NCI-H1436 treated with DMSO at 0.1 percent for 48 hours (cell line): ENCODE measurements at places on chromosomes 7 and 10.

- no peak for DNase-seq
Measured at GRCh38 chr10:121613456-121613855, 15.2 kb upstream of the FGFR2 start.

DNA sequence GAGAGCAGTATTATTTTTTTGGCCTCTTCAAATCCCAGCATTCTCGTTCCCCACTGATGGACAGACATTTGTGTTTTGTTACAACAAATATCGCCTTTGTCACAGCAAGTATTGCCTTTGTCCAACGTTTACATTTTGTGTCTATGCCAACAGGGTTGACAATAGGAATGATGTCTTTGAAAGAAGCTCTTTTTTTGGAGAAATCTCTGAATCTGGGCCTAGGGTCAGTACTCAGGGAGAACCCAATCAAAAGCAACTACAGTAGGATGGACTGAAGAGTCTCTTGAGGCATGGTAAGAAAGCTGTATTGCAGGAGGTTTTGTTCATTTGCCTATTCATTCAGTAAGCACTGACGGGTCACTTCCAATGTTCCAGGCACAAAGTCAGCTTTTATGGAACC is 57.7 kb upstream of the KLF14 start:
- no peak for DNase-seq

GRCh38 chr7:116500078-116500853 is 728 bp downstream of the CAV2 start:
- DNase-seq: no peak

GRCh38 chr10:14952851-14953423 is 959 bp downstream of the DCLRE1C start:
- DNase-seq: no peak

- no peak for DNase-seq
Measured at GRCh38 chr10:61998937-61999336, 97.4 kb downstream of the ARID5B start.

- DNase-seq: no peak
Measured at GRCh38 chr10:57964351-57964750, 303.3 kb downstream of the IPMK start.

DNA sequence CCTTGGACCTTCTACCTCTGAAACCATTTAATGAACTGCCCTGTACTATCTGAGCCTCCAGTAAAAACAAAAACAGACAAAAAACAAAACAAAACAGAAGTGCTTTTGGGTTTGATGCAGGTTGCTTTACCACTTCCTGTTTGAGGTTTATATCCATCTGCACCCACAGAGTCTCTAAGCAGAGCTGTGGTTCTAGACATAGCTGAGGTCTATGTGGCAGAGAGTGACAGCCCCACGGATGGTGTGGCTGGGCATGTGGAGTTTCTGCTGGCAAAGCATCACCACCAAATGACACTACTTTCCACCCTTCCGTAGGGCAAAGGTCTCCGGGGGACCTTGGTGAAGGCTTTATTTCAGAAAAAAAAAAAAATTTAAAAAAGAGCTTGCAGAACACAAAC is 754.2 kb downstream of the GRID1 start:
- no peak for DNase-seq

DNA sequence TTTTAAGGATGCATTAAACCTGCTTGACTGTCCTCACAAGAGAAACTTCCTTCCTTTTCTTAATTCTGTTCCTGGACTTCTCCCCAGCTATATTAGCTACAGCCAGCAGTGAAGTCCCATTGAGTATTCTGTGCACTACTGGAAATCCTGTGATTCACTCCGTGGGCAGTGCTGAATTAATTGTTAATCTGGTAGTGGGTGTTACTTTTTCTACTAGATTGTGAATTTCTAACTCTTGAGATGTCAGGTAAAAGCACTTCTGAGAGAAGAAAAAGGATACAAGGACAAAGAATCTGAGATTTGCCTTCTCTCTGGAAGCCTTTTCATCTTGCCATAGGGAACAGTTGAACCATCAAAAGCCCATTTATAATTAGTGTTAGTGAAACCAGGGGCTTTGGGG is 33.9 kb downstream of the CYCS start:
- no peak for DNase-seq

DNA sequence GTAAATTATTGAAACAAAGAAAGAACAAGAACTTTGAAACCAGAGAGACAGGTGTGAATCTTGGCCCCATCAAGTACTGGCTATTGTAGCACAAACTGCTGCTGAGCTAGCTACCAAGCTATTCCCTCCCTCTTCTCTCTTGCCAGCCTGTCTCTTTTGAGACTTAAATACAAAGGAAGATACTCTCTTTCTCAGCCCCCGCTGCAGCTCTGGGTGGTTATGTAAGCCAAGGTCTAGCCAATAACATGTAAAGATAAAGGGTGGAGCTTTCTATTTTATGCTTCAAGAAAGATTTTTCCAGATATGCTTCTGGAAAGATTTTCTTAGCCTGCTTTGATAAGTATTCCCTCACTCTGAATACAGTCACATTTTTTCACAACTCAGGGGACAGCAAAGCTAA is 17.2 kb downstream of the BAZ1B start:
- DNase-seq: no peak

GRCh38 chr10:4982764-4983226 is 19.6 kb downstream of the AKR1C1 start:
- DNase-seq: no peak

GRCh38 chr10:33632432-33632831 is 298.0 kb upstream of the NRP1 start:
- DNase-seq: no peak

- DNase-seq: no peak
Measured at GRCh38 chr7:155464948-155465739, 7.2 kb downstream of the EN2 start.

GRCh38 chr7:158139499-158139898 is 448.1 kb downstream of the PTPRN2 start:
- no peak for DNase-seq

- DNase-seq: no peak
Measured at GRCh38 chr10:114526126-114526503, 121.8 kb upstream of the AFAP1L2 start.

DNA sequence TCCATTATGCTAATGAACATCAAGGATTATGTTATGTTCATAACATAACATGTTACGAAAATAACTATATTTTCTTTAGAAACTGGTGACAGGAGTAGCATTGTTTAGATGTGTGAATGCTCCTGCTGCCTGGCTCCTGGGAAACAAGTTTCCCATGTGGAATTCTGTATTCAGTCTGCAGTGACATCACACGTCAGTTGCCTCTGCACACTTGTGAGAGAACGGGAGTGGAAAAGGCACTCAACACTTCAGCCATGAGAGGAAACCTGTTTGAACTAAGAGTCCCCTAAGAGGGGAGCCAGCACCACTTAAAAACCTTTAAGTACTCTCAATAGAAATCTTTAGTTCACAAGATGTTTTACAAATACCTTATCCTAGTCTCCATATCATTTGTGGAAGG is 140.3 kb upstream of the FAM20C start:
- DNase-seq: no peak

- DNase-seq: no peak
Measured at GRCh38 chr10:1270906-1271305, 214.7 kb downstream of the WDR37 start.
